T47D (cell line): ENCODE measurements at places on chromosomes 2 and 18.

DNA sequence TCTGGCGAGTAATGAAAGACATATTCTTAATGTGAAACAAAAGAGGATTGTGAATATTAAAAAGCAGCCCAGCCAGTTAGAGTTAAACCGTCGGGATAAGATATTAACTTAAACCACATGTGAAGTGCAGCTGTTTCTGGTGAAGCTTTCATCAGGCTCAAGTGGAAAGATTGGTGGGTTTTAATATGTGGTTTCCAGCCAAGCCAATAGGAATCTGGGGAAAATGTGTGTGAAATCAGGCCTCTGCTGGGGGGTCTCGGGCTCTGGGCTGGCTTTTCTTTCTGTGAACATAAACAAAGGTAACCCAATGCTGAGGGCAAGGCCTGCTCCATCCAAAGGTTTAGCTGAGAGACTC, 279.6 kb downstream of the SLC4A3 start:
- no peak for DNase-seq

- no peak for DNase-seq
These were observed 25.8 kb downstream of the TCF23 start for GRCh38 chr2:27174638-27175037.

- no peak for DNase-seq
These were observed 114.9 kb downstream of the HDAC4 start for GRCh38 chr2:239285932-239286230.

DNA sequence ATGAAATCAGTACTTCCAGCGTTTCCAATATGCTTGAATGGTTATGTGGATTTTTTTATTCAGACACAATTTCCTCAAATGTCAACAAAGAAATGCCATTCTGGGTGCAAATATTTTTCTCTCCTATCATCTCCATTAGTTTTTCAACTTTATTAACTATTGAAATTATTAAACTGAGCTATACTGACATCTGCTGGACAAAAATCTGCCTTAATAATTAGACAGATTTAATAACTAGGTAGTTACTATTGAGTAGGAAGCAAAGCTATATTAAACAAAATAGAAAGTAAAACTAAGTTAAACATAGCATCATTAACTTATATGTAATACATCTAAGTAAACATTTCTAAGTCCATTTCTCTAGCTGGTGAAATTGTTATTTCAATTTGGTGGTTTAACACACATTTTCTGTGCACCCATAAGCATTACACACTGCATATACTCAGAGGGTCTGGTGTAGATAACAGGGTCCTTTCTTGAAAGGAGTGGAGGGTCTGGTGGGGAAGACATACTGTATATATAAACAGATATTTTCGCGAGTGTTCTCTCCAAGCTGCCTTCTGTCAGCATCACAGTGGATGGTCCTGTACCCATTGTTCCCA, 77.0 kb downstream of the LANCL1 start:
- peak; percentile 15 for DNase-seq

DNA sequence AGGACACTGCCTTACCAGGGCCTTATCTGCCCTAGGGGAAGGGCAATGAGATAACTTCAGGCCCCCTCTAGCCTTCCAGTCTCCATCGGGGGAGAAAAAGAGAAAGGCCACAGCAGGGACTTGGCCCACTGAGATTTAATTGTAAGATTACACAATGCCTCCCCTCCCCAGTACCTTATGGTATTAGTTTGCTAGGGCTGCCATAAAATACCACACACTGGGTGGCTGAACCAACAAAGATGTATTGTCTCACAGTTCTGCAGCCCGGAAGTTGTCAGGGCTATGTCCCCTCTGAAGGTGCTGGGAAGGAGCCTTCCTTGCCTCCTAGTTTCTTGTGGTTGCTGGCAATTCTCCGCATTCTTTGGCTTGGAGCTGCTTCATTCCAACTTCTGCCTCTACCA, 34.8 kb upstream of the SPATA3 start:
- DNase-seq: no peak

DNA sequence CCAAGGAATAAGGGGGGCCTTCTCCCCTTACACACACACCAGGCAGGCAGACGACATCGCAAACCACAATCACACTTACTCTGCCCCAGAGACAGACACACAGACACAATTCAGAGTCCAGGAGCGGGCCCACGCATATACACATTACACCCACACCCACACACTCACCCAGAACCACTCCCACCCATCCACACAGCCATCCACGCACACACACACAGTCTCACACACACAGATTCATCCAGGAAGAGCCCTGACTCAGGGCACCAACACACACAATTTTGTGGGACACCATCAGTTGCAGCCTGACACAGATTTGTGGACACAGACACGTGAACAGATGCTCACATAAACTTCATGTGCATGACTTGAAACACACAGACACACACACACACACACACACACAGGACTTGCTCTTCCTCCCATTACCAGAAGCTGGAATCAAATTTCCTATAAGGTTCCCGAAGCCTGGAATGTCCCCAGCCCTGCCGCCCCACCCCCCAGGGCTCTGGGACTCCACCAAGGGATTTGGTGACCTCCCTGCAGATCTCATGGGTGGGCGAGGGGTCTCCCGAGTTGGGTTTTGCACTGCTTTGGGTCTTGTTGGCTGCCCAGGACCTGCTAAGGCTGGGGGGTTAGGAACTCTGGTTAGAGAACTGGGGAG, 23.5 kb downstream of the TNS1 start:
- DNase-seq: no peak

GRCh38 chr2:223019987-223020717, 31.8 kb upstream of the KCNE4 start:
- DNase-seq: no peak

- no peak for DNase-seq
These were observed 24.0 kb upstream of the ITGA6 start for GRCh38 chr2:172403402-172403801.

DNA sequence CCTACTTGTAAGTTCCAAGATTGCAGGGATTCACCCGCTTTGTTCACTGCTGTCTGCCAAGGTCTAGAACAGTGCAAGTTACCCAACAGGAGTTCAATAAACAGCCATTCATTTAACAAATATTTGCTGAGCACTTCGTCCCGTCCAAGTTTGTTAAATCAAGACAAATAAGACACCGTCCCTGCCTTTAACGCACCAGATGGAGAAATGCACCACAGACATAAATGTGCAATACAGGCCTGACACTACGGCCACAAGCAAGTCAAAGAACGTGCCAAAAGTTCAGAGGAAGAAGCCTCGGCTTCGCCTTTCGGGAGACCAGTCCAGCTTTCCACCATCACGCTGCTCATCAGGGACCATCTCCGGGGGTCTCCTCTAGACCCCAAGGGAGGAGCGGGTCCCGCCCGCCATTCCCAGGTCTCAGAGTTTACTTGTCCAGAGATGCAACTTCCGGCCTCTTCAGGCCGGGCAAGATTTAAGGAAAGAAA, 429 bp downstream of the C2orf76 start:
- DNase-seq: peak; percentile 85

- DNase-seq: no peak
These were observed 73.9 kb downstream of the MYCN start for GRCh38 chr2:16014041-16014787.

GRCh38 chr2:26764078-26764887, at the start of gene SLC35F6:
SLC35F6 (plus strand) TSS chr2:26764284; CDS start chr2:26764350, 66 bp downstream.
- DNase-seq: peak; percentile 77

GRCh38 chr2:42812899-42813479, 20.6 kb upstream of the HAAO start:
- no peak for DNase-seq

DNA sequence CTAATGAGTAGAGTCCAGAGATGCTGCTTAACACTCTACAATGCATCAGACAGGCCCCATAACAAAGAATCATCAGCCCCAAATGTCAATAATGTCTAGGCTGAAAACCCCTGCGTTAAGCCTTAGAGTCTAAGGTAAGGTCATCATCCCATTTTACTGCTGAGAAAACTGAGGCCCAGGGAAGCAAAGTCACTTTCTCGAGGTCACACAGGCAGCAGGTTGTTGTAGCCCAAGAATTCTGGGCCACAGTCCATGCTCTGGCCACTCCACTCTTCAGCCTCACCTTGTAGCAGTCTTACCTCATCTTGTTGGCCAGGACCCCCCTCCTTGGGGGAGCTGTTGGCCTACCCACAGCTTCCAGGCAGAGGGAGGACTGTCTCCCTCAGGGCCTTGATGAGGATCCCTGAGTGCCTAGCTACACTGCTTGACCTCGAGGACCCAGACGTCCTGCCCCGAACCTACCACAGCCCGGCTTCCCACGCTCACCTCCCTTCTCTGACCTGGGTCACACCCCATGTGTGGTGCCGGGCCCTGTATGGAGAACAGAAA, 54.4 kb downstream of the SMAD7 start:
- DNase-seq: no peak

DNA sequence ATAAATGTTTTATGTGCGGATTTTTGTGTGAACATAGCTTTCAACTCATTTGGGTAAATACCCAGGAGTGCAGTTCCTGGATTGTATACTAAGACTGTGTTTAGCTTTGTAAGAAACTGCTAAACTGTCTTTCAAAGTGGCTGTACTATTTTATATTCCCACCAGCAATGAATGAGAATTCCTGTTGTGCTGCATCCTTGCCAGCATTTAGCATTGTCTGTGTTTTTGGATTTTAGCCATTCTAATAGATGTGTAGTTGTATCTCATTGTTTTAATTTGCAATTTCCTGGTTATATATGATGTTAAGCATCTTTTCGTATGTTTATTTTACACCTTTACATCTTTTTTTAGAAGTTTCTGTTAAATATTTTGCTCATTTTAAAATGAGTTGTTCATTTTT, 24.2 kb downstream of the VRK2 start:
- no peak for DNase-seq

GRCh38 chr2:150478200-150478974, 9.1 kb downstream of the RND3 start:
- peak; percentile 73 for DNase-seq

- DNase-seq: no peak
These were observed 29.8 kb upstream of the SCN1A start for GRCh38 chr2:166157578-166157977.

GRCh38 chr18:23188068-23188760, 52.9 kb downstream of the CABLES1 start:
- DNase-seq: no peak

GRCh38 chr2:6877402-6878304, at the start of gene RSAD2:
RSAD2 (plus strand) TSS chr2:6877777; CDS start chr2:6877801, 24 bp downstream.
- no peak for DNase-seq

GRCh38 chr2:161102770-161103450, 57.3 kb upstream of the TANK start:
- DNase-seq: no peak

DNA sequence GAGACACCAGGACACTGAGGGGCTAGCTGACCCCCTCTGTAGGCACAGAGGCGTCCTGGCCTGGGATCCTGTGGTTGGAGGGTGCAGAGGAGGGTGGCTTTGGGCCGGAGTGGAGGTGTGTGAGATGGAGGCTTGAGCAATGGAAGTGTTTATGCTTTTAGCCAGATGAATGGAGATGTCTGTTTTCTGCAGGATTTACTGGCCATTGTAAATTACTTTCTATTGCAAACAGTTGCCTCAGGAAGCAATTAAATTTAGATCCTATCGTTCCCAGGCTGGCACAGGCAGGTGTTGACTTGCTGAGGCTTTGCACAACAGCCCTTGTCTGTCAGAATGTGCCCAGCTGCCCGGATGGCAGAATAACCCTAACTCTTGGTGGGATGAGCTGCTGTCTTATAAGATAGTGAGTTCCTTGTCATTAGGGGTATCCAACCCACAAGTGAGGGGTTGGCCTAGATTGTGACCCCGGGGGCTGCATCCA, 1.8 kb upstream of the ARID5A start:
- DNase-seq: peak; percentile 89

- DNase-seq: no peak
These were observed 3.9 kb downstream of the DUSP28 start for GRCh38 chr2:240563951-240564560.

DNA sequence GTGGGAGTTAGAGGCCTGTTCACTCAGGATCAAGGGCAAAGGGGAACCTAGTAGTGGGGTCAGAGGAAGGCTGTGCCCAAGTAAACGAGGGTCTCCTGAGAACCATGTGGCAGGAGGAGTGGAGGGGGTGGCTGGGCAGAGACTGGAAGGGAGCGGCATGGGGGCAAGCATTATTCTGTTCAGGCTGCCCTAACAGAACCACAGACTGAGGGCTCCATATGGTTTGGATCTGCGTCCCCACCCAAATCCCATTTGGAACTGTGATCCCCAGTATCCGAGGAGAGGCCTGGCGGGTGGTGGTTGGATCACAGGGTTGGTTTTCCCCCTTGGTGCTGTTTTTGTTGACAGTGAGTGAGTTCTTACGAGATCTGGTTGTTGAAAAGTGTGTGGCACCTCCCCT, 287.0 kb downstream of the PHLPP1 start:
- no peak for DNase-seq

- no peak for DNase-seq
These were observed 368.1 kb downstream of the ZEB2 start for GRCh38 chr2:144151851-144152250.

DNA sequence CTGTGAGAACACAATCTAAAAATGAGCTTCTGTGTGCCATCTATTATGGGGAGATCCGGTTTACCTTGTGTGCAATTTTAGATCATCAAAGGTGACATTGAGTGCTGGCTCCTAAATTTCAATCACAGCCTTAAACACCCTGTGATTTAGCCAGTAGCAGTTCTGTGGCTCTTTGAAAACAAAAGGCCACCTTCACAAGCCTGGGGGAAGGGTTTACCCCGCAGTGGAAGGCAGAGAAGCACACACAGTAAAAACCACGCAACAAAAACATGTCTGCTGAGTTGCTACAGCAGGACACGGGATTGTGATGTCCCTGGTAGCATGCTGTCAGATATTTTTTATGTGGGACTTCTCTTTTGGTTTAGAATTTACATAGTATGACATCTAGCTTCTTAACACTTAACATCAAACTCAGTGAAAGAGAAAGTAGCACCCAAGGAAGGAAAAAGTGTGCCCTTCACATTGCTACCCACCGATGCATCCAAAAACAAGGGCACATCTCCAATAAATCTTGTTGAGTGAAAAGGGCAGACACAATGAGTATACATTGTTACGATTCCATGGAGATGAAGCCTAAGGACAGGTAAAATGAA, 56.1 kb upstream of the RNF152 start:
- DNase-seq: no peak

DNA sequence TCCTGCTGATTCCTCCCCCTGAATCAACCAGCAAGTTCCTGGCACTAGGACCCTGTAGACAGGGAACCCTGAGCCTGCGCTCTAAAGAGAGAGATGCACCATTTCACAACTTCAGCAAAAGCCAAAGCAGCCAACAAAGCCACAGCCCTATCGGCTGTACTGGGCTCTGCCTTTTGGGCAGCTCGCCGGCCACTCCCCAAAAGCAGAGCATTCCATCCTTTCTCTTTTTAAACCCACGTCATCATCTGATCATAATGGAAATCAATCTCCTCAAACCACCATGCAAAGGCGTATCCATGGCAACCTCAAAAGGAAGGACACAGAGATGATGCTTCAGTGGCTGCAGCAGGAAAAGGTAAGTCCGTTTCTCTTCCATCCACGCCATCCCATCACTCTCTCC, 5.3 kb upstream of the DCTN1 start:
- DNase-seq: no peak

- DNase-seq: no peak
These were observed 87.2 kb downstream of the BCL11A start for GRCh38 chr2:60466161-60466702.

DNA sequence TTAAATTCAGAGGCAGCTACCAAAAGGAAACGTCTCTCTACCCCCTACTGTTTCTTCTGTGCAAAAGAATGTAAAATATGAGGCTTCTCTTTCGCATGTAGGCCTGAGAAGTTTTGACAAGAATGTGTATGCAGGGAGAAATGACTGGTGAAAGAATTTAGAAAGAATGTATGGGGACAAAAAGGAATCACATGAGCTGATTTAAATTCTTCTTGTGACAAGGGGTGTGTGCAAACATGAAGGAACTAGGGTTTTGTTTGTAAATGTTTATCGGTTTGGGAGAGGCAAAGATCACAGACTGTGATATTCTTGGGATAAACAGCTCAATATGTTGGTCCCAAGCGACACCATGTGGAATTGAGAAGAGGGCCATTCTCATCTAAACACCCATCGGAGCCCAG, 345.2 kb upstream of the VRK2 start:
- peak; percentile 13 for DNase-seq
